ENCODE measurements at places on chromosomes 6 and 20. TPM values are rescaled to one million over a fixed set of nuclear protein-coding genes. Genes with fewer than 3 reads are reported as not detected.

PPP1R14C gene
- total RNA-seq = not detected

- no peak for DNase-seq
These were observed 188.6 kb downstream of the SYNDIG1 start for GRCh38 chr20:24657878-24658620.

GRCh38 chr6:4164117-4164442, 28.7 kb upstream of the ECI2 start:
- no peak for DNase-seq

DNA sequence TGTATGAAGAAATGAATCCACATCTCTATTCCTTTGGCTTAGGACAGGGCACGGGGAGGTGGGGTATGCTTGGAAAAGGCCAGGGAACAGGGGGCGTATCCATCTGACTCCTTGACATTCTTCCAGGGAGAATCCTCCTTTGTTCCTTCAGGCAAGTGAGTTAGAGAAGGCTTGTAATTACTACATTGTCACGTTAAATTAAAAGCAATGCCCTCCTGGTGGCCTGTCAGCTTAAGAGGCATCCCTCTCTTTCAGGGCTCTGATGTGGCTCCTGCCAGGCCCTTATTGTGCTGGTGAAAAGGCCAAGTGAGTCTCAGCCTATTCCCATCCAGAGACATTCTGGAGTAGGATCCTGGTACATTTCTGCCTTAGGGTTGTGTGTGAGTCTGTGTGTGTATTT, 128.3 kb downstream of the FOXA2 start:
- DNase-seq = no peak

DNA sequence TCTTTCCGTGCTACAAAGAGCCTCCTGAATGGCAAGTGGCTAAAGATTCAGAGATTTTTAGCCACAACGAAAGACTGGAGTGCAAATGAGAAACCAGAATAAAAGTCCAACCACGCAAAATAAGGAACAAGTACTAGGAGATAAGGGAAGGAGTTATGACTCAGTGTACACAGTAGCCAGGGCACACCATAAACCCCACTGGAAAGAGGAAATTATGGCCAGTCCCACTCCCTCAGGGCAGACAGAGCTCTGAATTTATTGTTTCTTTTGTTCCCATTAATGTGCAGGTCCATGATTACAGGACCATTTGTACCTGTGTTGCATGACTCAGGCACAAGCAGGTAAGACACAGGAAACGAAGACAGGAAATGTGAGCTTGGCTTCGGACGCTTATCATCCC, 150.3 kb upstream of the PREP start:
- DNase-seq = no peak

DNA sequence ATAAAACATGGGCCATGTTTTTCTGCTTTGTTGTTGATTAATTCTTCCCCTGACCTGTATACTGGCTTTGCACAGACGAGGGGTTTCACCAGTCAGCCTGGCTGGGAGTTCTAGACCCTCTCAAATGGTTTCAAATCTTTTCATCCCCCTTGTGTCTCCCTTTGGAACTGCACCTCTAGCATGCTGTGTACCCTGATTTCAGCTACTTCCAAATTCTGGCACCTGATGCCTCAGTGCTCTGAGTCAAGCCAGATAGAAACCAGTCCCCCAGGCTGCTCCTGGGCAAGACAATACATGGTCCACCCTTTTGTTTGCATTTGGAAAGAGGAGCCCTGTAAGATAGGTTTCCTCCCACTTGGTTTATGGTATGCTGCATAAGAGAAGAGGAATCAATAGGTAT, 290.2 kb downstream of the BTBD3 start:
- no peak for DNase-seq

DNA sequence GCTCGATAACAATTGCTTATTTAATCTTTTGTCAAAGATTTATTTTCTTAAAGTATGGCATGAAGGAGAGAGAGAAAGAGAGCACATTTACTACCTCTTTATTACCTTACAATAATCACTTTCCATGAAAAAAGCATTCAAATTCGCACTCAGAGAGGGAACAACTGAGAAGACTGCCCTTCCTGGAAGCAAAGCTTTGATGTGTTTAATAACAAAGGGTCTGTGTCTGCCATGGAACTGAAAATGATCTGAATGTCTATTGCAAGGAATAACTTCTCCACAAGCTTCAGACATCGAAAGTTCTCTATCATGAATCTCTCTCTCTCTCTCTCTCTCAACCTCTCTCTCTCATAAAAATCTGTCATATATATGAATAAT, 308.9 kb downstream of the HDGFL1 start:
- no peak for DNase-seq

SLC17A1 gene
- total RNA-seq = not detected

GRCh38 chr6:169158174-169158573, 95.5 kb downstream of the THBS2 start:
- no peak for DNase-seq

NKAIN2 gene
- not detected for total RNA-seq

GRCh38 chr20:63122626-63123025, 93.3 kb downstream of the YTHDF1 start:
- DNase-seq = no peak

RIMS1 gene
- total RNA-seq = not detected

DNA sequence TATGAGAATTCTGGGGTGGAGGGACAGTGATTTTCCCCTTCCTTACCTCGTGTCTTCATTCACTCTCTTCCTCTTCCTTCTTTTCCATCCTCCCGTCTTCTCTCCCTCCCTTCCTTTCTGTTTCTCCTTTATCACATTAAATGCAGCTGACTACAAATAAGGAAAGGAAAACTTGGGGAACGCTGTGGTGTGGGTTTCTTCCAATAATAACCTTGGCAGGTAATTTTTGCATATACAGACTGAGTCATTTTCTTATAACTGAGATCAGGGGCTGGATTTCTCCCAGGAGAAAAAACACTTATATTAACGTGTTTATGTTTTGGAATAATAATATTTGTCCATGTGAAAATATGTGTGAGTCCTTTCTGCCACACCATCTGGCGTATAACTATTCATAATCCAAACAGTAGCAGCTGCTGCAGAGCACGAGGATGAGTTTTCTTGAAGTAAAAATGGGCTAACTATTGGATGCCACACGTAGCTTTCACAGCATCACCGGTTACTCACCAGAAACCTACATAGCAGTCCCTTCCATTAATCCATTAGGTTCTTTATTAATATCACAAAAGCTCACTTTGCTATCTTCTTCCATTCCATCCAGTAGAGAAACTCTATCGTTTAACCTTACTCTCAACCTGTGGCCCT, 139.2 kb upstream of the SASH1 start:
- DNase-seq = no peak

DNA sequence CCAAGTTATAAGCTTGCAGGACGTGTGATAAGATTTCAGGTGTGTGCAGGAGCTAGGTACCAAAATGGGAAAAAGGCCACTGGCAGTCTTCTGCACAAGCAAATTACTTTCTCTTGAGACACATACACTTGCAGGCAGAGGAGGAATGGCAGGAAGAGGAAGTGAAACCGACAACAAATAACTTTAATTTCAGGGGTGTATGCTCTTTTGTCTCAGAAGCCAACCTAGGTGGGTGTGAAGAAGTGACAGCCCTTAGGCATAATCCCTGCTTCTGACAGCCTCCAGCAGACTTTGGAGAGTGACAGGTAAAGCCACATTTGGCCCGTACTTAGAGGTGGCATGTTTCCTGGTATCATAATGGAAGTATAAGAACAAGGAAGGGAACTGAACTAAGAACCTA, 118.8 kb upstream of the TRAF3IP2 start:
- no peak for DNase-seq

Measured in activated T-cell treated with anti-CD3 and anti-CD28 coated beads, Interleukin-2, amount 50 U/mL, for 4 hours (primary cell).